ENCODE measurements at places on chromosomes 13 and 19.

GRCh38 chr13:94968040-94968756 is 255.9 kb upstream of the SOX21 start:
- peak; percentile 52 for DNase-seq

- no peak for DNase-seq
These were observed 50.7 kb downstream of the ACSBG2 start for GRCh38 chr19:6185835-6186834.

DNA sequence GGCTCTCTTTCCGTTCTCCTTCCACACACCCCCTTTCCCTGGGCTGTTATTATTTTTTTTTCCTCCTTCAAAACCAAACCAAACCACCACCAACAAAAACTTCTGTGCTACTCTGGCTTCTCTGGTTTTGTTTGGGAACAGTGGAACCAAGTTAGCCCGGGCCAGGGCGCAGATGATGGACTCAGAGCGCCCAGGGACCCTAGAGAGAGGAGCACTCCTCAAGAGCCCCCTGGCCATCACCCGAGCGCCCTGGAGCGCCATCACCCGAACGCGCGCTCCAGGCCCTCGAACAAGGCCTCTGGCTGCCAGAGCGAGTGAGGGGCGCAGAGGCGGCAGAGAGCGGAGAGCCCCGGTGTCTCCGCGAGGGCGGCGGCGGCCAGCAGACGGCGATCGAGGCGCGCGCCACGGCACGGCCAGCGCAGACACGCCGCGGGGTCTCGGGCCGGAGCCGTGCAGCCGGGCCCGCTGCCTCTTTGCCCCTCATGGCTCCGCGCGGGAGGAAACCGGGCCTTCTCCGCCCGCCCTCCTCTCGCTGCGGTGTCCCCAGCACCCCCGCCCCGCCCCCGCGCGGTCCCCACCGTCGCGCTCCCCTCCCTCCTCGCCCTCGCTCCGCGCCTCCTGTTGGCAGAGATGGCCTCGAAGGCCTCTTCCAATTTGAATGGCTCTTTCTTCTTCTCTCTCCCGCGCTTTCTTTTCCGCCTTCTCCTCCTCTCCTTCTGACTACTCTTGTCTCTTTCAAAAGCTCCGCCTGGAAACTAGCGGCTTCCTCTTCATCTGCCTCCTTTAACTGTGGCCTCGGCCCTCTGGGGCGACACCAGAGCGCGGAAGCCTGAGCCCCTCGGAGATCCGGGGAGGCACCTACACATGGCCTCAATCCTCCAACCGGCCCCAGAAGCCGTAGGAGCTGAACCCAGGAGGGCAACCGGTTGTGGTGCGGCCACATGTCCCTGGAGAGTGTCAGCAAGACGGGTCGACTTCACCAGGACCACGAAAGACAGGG is 4.1 kb upstream of the SOX1 start:
- no peak for DNase-seq

- no peak for DNase-seq
These were observed 77.3 kb upstream of the GPR183 start for GRCh38 chr13:99384468-99384867.

DNA sequence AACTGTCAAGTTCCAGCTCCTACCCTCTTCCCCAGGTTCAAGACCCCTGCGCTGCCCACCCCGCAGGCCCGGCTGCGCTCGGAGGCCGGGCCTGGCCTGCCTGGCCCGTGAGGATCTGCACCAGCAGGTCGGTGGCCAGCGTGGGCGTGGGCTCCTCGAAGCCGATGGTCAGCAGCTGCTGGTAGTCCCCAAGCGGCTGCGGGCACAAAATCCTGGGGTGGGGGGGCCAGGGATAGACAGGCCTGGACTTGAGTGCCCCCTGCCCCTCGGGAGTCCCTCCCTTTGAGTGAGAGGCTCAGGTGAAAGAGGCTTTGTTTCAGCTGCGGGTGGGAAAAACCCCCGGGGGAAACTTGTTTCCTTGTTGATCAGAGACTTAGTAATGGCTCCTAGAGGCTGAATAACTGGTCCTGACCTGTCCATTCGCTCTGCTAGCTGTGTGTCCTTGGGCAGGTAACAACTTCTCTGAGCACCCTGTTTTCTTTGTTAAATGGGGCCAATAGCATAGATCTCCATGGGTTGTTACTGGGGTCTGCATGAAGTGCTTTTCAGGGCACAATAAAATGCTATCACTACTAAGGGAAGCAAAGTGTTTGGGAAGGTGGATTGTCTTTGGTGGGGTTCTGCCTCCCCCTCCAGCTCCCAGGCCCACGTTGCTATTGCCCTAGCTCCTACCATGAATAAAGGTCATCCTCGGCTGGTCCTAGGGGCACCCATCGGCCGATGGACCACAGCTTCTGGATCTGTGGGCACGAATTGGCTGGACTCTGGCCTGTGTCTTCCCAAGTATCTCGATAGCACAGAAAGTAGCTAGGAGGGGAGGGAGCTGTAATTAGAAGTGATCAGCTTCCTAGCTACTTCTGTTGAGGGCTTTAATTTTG is 3.5 kb downstream of the C19orf67 start:
- peak; percentile 75 for DNase-seq

- DNase-seq: no peak
These were observed 515.8 kb downstream of the SLITRK6 start for GRCh38 chr13:85283408-85283807.

- DNase-seq: no peak
These were observed 7.1 kb downstream of the RFC3 start for GRCh38 chr13:33825083-33825482.

DNA sequence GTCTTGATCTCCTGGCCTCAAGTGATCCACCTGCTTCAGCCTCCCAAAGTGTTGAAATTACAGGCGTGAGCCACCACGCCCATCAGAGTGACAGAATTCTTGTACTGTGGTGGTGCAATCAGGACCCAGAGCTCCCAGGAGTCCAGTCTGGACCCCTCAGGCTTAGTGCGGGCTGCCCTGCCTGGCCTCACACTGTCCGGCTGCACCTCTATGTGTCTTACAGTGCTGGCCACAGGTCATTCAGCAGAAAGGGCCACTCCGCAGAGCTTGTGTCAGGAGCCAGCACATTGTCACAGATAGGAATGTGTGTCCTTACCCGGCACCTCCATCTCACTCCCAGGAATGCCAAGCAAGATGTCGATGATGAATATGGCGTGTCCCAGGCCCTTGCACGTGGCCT is 49.2 kb downstream of the SMARCA4 start:
- no peak for DNase-seq

DNA sequence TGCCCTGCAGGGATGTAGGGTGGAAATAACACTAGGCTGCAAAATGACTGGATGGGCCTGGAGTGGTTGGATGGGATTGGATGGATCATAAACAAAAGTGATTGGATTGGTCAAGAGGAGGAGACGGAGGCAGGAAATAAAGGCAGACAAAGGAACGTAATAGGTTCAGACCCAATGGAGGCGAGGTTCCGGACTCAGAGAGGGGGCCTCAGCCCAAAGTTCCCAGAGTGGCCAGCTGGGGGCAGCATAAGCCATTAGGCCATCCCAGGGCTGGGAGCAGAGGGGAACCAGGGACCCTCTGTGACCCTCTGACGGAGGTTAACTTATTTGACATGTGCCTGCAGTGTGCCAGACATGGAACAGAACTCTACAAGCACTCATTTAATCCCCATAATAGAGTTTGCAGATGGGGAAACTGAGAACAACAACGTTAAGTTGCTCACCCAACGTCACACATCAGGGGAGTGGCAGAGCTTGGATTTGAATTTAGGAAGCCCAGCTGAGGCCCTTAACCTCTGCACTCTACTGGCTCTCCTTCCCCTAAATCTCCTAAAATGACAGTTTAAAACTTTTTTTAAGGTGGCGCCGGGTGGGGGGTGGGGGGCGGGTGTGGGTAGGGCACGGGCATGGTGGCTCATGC is 15.3 kb upstream of the MAP1S start:
- peak; percentile 5 for DNase-seq

GRCh38 chr19:44924243-44924725 is 9.9 kb downstream of the APOC1 start:
- DNase-seq: no peak

DNA sequence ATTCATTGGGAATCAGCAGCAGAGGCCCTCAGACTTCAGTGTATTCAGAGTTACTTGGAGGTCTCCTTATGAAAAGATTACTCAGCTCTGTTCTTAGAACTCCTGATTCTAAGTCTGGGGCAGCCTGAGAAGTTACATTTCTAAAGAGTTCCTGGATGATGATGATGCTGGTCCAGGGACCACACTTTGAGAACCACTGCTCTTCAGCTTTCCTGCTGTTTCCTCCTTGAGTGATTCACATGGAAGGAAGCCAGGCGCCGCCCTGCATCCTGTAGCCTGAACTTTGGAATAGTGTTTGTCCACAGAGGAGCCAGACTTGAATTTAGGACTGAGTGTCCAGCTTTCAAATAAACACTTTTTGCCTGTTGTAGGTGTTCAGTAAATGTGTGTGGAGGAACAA is 2.9 kb downstream of the CEBPG start:
- DNase-seq: no peak

DNA sequence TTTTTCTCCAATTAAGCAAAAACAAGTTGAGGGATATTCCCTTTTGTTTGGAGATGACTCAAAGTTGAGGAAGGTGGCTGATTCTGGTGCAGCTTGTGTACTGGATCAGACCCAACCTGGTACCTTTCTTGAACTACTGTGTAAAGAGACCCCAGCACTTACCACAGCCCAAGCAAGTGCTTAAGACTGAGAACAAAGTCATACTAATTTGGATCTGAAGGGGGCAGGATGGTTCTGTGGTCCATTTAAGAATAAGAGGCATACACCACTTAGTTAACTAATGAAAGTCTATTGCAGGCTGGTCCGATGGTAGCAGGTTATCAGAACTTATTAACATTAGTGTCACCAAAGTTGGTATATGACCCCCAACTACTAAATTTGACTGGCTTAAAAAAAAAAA is 6.3 kb downstream of the THSD1 start:
- DNase-seq: no peak

GRCh38 chr13:37277007-37277406 is 171.5 kb upstream of the CSNK1A1L start:
- no peak for DNase-seq

- DNase-seq: no peak
These were observed 2.7 kb downstream of the PRKACA start for GRCh38 chr19:14114854-14115253.

GRCh38 chr13:31998131-31998530 is 33.4 kb upstream of the FRY start:
- no peak for DNase-seq

GRCh38 chr13:25738342-25739196 is 313.2 kb downstream of the SHISA2 start:
- DNase-seq: peak; percentile 57

- DNase-seq: no peak
These were observed 98.8 kb downstream of the EPSTI1 start for GRCh38 chr13:42893214-42893671.

DNA sequence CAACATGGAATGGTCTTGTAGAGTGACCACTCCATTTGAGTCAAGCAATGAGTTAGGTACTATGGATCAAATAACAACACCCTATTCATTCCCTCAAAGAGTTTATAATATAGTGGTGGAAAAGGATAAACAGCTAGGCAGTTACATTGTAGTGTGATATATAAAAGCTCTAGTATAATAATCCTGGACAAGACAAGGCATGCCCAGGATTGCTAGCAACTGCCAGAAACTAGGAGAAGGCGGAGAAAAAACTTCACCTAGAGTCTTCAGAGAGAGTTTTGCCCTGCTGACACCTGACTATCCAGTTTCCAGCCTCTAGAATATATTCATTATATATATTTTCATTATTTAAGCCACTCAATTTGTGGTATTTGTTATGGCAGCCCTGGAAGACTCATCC is 530.6 kb downstream of the KLF12 start:
- no peak for DNase-seq

DNA sequence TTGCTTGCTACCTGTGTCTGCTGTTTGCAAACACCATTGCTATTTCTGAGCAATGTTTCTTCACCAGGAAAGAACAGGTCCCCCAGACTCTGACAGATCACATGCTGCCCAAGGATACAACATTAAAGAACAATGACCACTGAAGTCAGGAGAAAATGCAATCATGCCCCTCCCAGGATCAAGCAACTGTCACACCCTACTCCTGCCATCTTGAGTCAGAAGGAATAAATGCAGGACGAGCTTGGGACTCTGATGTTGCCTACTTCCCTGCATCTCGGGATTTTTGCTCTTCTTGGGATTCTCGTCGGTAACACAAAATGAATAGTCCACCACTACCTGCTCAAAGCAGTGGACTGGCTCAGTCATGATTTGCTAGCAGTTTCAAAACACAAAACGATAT is 490.6 kb downstream of the COG6 start:
- DNase-seq: no peak

- no peak for DNase-seq
These were observed 35.1 kb downstream of the ESD start for GRCh38 chr13:46761866-46762265.

DNA sequence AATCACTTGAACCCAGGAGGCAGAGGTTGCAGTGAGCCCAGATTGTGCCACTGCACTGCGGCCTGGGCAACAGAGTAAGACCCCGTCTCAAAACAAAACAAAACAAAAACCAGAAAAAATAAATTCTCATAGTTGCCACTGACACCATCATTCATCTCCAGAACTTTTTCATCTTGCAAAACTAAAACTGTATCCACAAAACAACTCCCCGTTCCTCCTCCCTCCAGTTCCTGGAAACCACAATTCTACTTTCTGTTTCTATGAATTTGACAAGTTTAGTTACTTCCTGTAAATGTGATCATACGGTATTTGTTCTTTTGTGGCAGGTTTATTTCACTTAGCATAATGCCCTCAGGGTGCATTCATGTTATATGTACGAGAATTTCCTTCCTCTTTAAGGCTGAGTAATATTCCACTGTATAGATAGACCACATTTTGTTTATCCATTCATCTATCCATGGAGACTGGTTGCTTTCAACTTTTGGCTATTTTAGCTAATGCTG is 13.2 kb upstream of the ADGRE5 start:
- no peak for DNase-seq

DNA sequence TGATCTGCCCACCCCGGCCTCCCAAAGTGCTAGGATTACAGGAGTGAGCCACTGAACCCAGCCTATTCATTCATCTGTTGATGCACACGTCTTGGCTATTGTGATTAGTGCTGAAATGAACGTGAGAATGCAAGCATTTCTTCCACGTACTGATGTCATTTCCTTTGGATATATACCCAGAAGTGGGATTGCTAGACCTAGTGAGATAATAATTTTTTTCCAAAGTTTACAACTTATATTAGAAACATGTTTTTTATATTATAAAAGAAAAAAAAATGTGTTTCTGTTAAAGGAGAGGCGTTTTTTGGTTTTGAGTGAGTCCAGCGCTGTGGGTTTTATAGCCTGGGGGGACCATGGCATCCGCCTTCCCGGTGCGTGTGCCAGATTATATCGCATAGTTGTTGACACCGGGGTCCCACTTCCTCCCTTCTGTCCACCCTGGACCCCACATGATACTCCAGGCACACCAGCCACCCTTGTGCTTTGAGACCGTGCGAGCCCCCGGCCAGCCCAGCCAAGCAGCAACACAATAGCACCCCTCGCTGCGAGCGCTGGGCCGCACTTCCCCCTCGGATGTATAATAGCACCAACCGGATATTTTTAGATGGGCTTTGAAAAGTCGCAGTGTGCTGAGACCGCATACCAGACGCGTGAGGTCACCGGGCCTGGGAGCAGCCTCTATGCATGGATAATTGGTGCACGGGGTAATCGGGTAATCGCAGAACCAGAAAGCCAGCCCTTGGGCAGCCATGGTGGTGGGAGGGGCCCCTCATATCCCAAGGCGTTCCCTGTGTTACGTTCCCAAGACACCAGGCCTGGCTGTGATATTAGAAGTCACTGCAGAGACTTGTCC is 59.6 kb downstream of the MYO9B start:
- no peak for DNase-seq

GRCh38 chr13:83216479-83217245 is 665.6 kb downstream of the SLITRK1 start:
- DNase-seq: no peak

- DNase-seq: no peak
These were observed 922 bp upstream of the ERVK3-1 start for GRCh38 chr19:58304255-58304654.
